Inflammatory macrophage treated with lipopolysaccharide for 4 hours (primary cell): ENCODE measurements at places on chromosomes 16 and 17.

- DNase-seq, result no peak
Measured at GRCh38 chr16:79863128-79864031, 262.8 kb upstream of the MAF start.

DNA sequence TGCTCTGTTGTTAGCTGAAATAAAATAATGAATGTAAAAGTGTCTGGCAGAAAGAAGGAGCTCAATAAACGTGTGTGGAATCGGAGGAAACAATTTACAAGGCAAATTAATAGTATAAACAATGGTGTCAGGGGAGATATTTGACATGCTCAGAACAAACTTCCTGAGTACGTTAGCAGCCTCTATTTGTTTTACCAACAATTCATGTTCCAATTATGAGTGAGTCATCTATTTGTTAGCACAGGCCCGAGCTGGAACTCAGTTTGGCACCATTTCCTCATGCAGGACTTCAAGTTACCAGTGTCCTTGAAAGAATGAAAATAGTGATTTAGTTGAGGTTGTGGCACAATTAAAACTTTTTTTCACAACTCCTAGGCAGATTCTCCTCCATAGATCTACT is 9.1 kb downstream of the ASIC2 start:
- no peak for DNase-seq

DNA sequence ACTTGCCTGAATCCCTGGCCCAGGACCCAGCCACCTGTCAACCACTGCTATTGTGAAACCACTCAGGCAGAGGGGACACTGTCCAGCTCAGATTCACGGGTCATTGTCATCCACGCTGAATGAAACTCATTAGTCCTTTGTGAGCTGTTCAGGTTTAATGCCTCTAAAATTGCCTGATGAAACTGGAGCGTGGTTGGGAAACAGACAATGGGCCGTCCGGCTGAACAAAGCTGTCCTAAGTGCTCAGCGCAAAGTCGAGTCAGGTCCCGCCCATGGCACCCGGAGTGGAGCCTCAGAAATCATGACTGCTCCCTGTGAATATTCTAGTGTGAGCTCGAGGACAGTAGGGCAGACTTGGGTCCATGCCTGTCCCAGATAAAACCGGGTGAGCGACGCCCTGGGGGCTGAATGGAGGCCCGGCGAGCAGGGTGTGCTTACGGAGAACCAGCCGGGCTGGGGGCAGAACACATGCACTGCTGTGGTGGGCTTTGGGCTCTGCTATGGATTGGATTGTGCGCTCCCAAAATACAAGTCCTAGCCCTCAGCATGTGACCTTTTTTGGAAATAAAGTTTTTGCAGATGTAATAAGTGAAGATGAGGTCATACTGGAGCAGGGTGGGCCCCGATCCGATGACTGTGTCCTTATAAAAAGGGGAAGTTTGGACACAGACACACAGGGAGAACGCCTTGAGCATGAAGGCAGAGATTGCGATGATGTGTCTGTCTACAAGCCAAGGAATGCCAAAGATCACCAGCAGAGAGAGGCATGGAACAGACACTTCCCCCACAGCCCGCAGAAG is 12.9 kb upstream of the CMIP start:
- DNase-seq, result peak; percentile 97

DNA sequence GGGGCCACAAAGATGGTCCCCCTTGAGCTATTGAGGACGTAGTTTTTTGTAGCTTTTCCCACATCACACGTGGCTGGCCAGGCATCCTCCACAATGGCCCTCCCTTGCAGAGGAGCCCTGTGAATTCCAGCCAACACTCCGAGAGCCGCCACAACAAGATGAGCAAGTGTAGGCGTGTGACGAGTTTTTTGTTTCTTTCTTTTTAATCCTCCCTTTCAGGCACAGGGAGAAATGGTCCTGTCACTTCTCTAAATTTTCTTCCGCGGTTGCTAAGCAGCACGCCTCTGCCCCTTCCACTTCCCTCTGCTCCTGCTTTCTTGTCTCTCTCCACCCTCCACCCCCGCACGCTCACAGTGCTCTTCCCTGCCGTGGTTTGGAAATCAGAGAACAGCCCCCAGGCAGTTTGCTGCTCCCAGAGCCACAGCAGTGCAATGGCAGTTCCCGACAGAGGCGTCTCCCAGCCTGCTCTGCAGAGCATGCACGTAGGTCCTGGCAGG is 68.0 kb upstream of the MRTFB start:
- DNase-seq, result peak; percentile 95

GRCh38 chr17:39767147-39767546 is 29.4 kb downstream of the GRB7 start:
- no peak for DNase-seq

GRCh38 chr17:16005636-16006035 is 6.0 kb downstream of the TTC19 start:
- no peak for DNase-seq

DNA sequence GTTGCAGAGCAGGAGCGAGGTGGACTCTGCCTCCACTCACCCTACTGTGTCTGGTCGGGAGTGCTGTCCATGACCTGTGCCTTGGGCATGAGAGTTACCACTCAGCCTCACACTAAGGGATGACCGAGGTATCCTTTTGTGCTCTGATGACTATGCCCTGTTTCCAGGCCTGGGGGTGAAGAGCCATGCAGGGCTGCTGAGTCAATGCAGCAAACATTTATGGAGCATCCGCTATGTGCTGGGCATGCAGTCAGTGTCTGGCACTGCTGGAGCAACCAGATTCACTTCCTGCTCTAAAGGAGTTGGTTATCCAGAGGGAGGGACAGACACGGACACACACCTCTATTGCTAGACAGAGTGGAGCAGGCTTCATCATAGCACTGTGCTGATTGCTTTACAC is 7.6 kb upstream of the HNF1B start:
- DNase-seq, result peak; percentile 39

DNA sequence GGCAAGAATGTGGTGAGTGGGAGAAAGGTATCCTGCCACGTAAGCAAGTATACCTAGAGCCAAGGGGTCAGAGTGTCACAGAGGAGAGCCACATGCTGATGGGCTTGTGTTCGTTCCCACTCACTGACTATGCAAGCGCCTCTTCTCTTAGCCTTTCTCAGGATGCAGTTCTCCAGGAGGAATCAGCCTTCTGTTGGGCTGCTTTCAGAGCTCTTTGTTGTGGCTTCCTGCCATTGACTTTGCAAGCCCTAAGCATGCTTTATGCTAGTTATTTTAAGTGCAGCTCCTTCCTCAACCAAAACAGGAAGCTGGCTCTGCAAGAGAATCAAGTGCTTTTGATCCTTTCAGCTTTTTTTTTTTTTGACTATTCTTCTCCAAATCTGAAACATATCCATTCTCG is 66.6 kb downstream of the SIAH1 start:
- peak; percentile 68 for DNase-seq

DNA sequence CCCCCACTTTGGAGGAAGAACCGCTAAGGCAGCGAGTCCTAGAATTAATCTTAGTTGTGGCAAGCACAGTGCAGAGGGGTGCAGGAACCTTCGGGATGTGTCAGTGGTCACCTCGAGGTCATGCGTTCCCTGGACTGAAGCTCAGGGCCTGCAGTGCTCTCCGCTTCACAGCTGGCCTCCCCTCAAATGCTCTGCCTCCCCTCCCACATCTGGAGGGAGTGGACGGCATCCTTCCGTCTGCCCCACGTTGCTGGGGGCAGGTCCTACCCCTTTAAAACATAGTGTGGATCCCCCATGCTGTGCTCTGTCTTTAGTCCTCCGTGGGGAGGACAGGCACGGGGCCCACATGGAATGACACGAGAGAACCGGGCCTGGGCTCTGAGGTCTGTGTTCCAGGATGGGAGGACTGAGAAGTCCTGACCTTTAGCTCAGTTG is 99.5 kb upstream of the CDC42EP4 start:
- DNase-seq, result no peak

DNA sequence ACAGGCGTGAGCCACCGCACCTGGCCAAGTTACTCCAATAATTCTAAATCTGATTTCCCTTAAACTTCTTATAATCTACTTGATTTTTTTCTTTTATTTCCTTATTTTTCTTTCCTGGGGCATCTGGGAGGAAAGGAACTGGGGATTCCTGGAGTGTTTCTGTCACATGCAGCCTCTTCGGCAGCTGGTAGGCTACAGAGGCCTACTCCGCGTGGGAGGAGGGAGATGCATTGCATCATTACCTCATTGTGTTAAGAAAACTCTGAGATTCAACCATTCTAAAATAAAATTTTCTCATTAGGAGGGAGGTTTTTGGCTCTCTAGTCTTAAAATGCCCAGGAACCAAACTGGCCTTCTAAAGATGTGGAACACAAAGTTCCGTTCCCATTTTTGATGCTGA is 64.0 kb downstream of the SOX9 start:
- no peak for DNase-seq

- no peak for DNase-seq
Measured at GRCh38 chr17:59638553-59638952, 18.9 kb downstream of the CLTC start.
